ENCODE measurements at places on chromosomes 5 and 9. TPM values are rescaled to one million over a fixed set of nuclear protein-coding genes. Genes with fewer than 3 reads are reported as not detected.

NEUROG1 gene
- not detected for total RNA-seq

NUTM2G gene
- not detected for total RNA-seq

NPR2 gene
- total RNA-seq = 45.6 TPM

SMIM33 gene
- total RNA-seq = not detected

- no peaks in the 10 kb centered on the region for H3K36me3 ChIP-seq
- H3K4me3 ChIP-seq = no peak overlapping the region
- DNase-seq = no peak
- H3K27ac ChIP-seq = no peak overlapping the region
- no peaks in the 10 kb centered on the region for H3K4me1 ChIP-seq
- no peaks in the 10 kb centered on the region for H3K27me3 ChIP-seq
These were observed 1525.5 kb upstream of the NUDT12 start for GRCh38 chr5:105088102-105088501.

DNA sequence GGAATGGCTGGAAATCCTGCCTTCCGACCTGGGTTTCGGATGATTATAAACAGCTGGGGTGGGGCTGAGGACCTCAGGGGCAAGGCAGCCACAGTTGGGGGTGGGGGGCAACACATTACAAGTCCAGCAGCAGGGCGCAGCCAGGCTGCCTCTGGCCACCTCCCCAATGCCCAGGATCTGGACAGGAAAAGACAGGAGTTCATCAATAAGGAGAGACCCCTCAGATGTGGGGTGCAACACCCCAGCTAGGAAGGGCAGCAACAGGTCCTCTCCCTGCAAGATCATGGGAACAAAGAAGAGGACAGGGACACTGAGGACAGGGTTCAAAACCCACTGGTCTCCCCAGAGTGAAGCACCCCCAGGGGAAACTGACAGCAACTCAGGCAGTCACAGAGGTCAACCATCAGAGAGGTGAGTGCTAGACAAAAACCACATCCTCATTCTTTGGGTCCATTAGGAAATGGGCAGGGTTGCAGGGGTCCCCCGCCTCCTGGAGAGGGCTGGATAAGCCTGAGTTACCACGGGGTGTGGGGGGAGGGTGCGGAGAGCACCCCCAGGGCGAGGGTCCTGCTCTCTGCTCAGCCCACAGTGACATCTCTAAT lies 33.5 kb downstream of the SEMA4D start:
- no peaks in the 10 kb centered on the region for H3K4me1 ChIP-seq
- no peak overlapping the region for H3K27ac ChIP-seq
- peak; percentile 30 for DNase-seq
- H3K4me3 ChIP-seq = no peak overlapping the region
- no peaks in the 10 kb centered on the region for H3K36me3 ChIP-seq

DNA sequence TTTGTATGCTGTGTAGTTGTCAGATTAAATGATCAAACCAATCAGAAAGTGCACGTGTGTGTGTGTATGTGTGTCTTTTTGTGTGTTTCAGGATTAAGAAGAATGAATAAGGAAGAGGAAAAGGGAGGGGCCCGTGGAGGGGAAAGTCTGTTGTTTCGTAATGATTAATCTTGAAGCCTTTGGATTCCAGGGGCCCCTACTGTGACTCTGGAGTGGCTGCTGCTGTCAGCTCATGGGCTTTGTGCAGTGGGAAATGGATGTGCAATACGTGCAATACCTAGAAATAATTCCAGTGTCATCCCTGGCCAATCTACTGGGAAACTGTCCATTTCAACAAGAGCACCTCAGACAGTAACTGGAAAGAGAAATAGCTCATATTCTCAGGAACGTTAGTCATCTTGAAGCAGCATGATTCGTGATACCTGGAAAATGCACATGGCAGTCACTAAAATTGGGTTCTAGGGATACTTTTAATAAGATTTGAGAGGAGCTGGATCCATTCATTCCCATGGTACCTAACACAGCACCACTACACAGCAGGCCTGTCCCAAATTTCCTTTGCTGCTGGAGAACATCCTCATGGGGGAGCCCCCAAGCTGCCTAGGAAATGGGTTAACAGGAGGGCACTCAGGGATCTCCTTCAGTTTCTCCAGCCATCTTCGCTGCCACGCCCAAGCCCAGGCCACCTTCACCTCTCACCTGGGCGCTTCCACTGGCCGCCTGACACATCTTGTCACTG lies 186.3 kb downstream of the NR3C1 start:
- DNase-seq = no peak
- no peak overlapping the region for H3K27ac ChIP-seq
- no peaks in the 10 kb centered on the region for H3K36me3 ChIP-seq
- H3K4me3 ChIP-seq = no peak overlapping the region
- no peaks in the 10 kb centered on the region for H3K27me3 ChIP-seq

DNA sequence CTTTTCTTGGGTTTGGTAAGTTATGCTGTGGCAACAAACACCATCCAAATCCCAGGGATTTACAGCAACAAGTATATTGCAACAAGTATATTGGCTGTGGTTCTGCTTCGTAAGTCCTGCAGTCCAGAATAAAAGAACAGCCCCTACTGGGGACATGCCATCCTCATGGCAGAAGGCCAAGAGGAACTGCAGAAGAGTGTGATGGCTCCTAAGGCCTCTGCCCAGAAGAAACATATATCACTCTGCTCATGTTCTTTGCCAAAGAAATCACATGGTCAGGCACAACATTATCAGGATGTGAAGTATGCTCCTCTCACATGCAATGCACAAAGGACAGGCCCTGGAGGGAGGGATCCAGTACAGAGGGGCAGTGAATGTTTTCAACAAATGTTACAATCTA lies 159.6 kb upstream of the TAS2R1 start:
- H3K4me3 ChIP-seq = no peak overlapping the region
- no peak overlapping the region for H3K27ac ChIP-seq
- no peak for DNase-seq
- no peaks in the 10 kb centered on the region for H3K27me3 ChIP-seq

- H3K27ac ChIP-seq = no peak overlapping the region
- no peak for DNase-seq
These were observed 444.4 kb downstream of the SPATA31A7 start for GRCh38 chr9:61634192-61634591.

DNA sequence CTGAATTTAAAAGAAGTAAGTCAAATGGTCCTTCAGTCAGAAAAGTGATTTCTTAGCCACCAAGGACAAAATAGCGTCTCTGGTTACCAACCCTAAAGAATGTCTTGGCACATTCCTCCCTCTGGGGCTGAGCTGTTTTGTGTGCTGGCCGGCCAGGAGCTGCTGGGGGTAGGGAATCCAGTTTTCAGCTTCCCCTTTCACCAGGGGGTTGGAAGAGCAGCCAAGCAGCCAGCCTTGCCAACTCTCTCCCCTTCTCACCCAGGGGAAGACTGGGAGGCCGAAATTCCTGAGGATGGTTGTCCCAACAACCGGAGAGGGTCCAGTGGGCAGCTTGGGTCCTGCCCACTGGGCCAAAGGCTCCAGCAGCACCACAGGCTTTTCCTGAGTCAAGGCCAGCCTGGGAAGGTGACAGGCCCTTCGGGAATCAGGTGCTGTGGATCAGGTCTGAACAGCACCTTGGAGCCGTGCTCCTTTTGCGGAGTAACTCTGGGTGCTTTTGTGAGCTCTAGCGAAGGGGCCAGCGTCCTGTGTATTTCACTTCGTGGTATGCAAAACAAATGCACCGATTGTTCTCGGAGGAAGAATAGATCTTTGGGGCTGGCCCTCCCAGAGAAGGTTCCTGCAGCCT lies 4.2 kb downstream of the WWC1 start:
- DNase-seq = no peak
- H3K27me3 ChIP-seq = no peaks in the 10 kb centered on the region
- no peak overlapping the region for H3K27ac ChIP-seq
- no peak overlapping the region for H3K4me3 ChIP-seq
- H3K36me3 ChIP-seq = no peaks in the 10 kb centered on the region

DNA sequence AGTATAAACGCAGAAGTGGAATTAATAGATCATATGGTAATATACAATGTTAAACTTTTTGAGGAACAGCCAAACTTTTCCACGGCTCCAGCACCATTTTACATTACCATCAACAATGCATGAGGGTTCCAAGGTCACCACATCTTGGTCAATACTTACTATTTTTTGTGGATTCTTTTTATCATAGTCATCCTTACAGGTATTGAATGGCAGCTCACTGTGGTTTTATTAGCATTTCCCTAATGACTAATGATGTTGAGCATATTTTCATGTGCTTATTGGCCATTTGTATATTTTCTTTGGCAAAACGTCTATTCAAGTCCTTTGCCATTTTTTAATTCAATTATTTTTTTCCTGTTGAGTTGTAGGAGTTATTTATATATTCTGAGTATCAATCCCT lies 14.1 kb upstream of the RAPGEF6 start:
- peaks cover 6% of the 10 kb centered on the region for H3K36me3 ChIP-seq
- H3K4me3 ChIP-seq = no peak overlapping the region
- no peaks in the 10 kb centered on the region for H3K4me1 ChIP-seq
- H3K27me3 ChIP-seq = no peaks in the 10 kb centered on the region
- DNase-seq = no peak

DNA sequence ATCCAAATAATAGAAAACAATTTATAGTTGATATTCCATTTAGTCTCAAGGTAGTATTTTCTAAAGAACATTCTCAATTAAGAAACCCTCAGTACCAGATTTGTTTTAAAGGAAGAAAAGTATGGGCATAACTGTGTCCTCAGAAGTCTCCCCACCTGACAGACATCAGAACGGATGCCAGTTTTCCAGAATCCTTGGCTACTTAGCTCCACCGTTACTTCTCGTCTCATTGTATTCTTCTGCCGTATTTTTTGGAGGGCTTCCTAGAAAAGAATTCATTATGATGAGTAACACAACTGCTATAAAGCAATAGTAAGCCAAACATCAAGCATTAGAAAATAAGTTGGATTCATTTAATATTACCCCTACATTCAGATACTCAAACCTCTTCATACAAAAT lies 67.8 kb downstream of the DROSHA start:
- no peak overlapping the region for H3K4me3 ChIP-seq
- no peak for DNase-seq
- H3K27me3 ChIP-seq = no peaks in the 10 kb centered on the region
- H3K27ac ChIP-seq = no peak overlapping the region
- no peaks in the 10 kb centered on the region for H3K4me1 ChIP-seq

- H3K27me3 ChIP-seq = no peaks in the 10 kb centered on the region
- DNase-seq = peak; percentile 83
- H3K36me3 ChIP-seq = no peaks in the 10 kb centered on the region
- H3K27ac ChIP-seq = peak overlapping the region; percentile 96
- H3K4me3 ChIP-seq = peak overlapping the region; percentile 74
These were observed 714 bp downstream of the SEC24A start for GRCh38 chr5:134649163-134649835.

DNA sequence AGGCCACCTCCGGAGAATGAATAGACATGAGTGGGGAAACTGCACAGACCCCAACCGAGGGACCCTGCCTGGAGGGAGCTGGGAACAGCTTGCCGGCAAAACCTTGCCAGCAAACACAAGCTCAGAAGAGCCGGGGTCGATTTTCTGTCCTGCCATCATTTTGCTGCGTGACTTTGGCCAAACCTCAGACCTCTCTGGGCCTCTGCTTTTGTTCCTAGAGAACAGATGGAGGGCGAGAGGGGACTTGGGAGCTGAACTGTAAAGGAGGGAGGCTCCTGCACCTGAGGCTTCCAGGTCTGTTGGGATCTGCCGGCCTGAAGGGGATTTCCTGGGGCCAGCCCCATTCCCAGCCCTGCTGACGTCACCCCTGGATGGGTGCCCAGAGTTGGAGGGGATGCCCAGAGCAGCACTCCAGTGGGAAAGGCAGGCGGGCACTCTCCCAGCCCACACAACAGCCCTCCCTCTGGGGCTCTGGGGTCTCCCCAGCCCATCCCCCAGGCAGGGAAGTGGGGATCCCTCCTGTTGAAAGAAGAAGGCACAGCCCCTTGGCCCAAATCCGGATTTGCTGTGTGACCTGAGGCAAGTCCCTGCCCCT lies 40.4 kb upstream of the SYNPO start:
- peak overlapping the region; percentile 95 for H3K27ac ChIP-seq
- no peaks in the 10 kb centered on the region for H3K27me3 ChIP-seq
- H3K4me3 ChIP-seq = no peak overlapping the region
- DNase-seq = peak; percentile 94
- H3K4me1 ChIP-seq = peaks cover 4% of the 10 kb centered on the region

GRCh38 chr9:76289042-76289441 lies 105.2 kb downstream of the RFK start:
- no peak overlapping the region for H3K4me3 ChIP-seq
- H3K4me1 ChIP-seq = no peaks in the 10 kb centered on the region
- H3K27ac ChIP-seq = no peak overlapping the region
- no peaks in the 10 kb centered on the region for H3K36me3 ChIP-seq
- no peak for DNase-seq

DNA sequence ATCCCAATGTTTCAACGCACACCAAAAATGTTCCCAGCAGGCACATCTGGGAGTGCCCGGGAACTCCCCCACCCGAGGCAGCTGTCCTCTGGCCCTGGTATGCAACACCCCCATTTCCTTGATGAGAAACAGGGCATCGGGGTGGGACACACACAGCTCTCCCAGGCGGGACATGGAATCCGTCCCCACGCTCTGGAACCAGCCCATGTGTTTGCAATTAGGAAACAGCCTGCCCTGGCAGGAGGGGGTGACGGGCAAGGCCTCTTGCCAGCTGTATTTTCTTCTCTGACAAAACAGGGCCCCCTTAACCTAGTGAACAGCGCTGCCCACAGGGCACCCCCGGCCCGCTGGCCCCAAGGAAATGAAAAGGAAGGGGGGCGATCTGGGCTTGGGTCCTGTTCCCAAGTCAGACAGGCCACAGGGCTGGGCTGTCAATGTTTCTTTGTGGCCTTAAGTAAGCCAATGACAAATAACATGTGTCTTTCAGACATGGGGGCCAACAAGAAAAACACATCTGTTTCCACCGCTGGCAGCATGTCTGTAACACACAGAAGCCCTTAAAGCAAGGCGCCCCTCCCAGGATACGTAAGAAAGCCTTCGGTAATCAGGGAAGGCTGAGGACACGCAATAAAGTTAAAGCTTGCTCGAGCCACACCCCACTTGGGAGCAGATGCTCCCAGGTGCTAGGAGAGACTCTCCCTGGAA lies 125.3 kb downstream of the ROR2 start:
- H3K4me3 ChIP-seq = no peak overlapping the region
- no peaks in the 10 kb centered on the region for H3K36me3 ChIP-seq
- DNase-seq = peak; percentile 61
- H3K27ac ChIP-seq = no peak overlapping the region
- no peaks in the 10 kb centered on the region for H3K27me3 ChIP-seq
- H3K4me1 ChIP-seq = no peaks in the 10 kb centered on the region

GRCh38 chr9:116207371-116208111 lies 54.0 kb downstream of the PAPPA start:
- no peaks in the 10 kb centered on the region for H3K4me1 ChIP-seq
- no peak overlapping the region for H3K4me3 ChIP-seq
- no peaks in the 10 kb centered on the region for H3K27me3 ChIP-seq
- no peaks in the 10 kb centered on the region for H3K36me3 ChIP-seq
- H3K27ac ChIP-seq = no peak overlapping the region
